ENCODE measurements at places on chromosomes 3 and 15.

DNA sequence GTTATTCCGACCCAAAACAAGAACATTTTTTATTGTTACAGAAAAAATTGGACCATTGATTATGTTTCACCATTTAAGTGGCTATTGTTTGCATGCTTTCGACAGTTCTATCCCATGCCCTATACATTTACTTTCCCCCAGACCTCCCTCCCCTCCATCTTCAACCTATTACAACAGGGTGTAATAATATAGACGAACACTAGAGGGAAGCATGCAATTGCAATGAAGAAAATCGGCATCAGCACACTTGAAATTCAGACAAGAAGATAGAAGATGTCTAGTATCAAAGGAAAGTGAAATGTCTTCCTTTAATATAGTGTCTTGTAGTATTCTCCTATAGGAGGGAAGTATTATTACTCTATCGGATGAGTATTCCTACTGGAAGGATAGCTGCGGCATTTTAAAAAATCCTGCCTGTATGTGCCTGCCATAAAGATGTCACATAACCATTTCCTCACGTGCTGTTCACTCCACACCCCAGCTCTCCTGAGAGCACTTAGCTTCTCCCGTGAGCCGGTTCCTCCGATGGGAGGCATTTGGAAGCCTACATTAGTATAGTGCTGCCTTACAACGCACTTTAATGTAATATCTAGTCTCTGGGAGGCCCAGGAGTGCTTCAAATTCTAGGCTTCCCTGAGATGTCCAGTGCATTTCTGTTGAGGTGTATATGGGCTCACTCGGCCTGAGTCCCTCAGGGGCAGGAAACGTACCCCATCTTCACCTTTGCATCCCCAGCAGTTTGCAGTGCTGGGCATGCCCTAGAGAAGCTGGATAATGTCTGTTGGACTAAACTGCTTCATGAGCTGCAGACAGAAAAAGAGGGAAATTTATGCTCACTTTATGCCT is 17.8 kb upstream of the ERICH6 start:
- peak; percentile 57 for DNase-seq

GRCh38 chr3:35932995-35933394 is 293.7 kb downstream of the ARPP21 start:
- DNase-seq = peak; percentile 89

DNA sequence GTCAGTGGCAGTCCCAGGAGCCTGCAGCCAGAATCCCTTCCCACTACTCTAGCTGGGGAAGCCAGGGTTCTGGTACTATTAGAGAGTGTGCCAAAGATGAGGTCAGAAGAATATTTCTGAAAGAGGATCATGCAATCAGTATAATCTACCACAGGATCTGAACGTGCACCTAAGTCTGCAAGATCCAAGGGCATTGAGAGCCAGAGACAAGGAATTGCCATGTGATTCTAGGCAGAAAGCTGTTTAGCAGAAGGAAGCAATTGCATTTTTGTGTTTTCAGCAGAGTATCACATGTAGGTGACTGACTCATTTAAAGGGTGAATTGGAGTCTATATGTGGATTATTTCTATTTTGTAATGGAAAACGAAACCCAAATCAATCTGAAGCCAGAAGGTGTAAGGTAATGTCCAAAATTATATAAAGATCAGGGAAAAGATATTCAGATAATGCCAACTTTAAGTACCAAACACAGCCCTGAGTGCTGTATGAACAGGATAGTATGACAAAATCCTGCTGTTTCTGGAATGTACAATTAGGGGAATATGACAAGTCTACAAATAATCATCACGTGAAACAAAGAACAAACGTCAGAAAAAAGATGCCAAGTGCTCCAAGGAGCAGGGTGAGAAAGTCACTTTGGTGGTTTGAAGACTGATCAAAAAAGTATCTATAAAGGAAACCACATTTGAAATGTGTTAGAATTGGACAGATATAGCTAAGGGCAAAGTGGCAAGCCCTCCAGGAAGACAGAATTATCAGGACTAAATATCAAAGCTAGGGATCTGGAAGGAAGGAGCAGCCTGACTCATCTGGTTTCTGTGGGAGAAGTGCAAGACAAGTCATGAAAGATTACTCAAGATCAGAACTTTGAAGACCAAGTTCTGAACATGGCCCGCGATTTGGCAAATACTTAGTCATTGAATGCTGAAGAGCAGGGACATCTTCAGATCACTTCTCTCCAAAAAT is 1036.6 kb downstream of the NTRK3 start:
- DNase-seq = no peak

DNA sequence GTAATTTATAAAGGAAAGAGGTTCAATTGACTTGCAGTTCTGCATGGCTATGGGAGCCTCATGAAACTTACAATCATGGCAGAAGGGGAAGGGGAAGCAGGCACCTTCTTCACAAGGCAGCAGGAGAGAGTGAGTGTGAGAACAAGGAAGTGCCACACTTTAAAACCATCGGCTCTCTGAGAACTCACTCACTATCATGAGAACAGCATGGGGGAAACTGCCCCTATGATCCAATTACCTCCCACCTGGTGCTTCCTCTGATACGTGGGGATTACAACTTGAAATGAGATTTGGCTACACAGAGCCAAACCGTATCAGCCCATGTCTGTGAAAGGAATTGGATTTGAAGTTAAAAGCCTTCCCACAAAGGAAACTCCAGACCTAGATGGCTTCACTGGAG is 39.1 kb downstream of the TKT start:
- DNase-seq = no peak

DNA sequence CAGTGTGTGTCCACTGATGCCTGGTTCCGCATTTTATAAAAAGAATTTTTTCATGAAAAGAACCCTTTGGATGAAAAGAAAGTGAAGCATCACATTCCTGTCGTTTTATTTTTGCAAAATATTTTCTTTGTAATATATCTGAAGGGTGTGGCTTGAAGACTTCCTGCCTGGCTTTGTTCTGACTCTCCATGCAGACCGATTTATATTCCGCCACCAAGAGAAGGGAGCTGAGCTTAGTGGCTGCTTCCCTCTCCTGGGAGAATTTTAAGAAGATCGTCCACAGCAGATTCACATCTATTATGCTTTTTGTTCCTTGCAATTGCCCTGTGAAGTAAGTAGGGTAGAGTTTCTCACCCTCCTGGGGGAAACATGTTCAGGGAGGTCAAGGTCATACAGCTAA is 45.2 kb upstream of the UMPS start:
- no peak for DNase-seq

GRCh38 chr3:129650256-129650872 is 43.9 kb upstream of the PLXND1 start:
- peak; percentile 78 for DNase-seq

- no peak for DNase-seq
Observed at GRCh38 chr3:102174312-102174712, 260.5 kb upstream of the ZPLD1 start.

DNA sequence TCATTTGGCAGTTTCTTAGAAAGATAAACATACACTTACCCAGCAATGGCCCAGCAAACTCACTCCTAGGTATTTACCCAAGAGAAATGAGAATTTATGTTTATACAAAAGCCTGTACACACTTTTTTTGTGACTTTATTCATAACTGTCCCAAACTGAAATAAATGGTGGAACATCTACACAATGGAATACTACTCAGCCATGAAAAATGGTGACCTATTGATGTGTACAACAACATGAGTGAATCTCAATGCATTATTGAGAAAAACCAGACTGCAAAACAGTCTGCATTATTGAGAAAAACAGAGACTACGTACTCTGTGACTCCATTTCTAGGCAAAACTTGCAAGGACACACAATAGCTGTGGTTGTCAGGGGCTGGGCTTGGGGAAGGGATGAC is 37.2 kb downstream of the SNRK start:
- DNase-seq = no peak

GRCh38 chr3:119826711-119827608 is 45.1 kb downstream of the NR1I2 start:
- no peak for DNase-seq

- DNase-seq = no peak
Observed at GRCh38 chr3:197007953-197008352, 21.7 kb downstream of the MELTF start.

DNA sequence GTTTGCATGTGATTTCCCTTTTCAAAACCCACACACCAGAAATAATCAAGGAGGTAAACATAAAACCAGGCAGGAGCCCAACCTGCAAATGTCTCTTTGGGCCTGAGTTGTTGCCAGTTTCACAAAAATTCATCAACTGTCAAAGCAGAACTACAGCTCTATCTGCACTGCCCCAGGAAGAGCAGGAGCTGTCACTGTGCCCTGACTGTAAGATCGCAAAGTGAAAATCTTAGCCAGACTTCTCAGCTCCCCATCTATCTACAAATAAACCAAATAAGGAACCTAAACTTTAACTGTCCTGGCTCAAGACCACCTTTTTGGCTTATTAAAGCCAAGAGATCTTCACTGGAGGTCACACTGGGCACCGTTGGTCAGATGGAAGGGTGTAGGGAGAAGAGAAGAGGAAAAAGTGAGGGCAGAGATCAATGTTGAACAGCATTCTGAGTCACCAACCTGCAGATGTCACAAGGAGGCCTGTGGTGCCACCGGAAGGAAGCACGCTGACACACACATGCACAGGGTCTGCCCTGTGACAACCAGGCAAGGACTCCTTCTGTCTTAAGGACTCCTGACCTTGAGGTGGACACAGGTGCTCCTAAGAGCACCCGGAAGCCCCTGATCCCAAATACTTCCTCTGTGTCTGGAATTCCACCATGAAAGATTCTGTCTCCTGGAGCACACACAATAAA is 58.7 kb downstream of the RPN1 start:
- no peak for DNase-seq

GRCh38 chr3:115624901-115625300 is 1.6 kb downstream of the GAP43 start:
- DNase-seq = no peak

DNA sequence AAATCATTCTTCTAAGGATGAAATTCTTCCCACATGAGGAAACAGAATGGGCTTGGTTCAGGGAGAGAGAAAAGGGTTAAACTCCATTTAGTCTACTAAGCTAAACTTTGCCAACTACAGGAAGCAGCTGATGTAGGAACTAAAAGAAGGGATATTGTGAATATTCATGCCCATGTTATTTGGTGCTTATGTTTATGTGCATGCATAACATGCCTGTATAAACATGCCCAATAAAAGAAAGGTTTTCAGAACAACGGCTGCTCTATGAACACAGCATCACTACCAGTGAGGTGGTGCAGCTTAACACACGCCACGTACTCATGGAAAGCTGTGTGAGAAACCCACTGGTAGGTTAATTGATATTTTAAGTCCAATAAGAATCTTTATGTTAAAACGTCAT is 59.4 kb upstream of the VGLL4 start:
- DNase-seq = no peak

GRCh38 chr15:82040862-82041261 is 5.0 kb downstream of the MEX3B start:
- no peak for DNase-seq

- no peak for DNase-seq
Observed at GRCh38 chr3:19093084-19093483, 55.2 kb upstream of the KCNH8 start.

- peak; percentile 78 for DNase-seq
Observed at GRCh38 chr3:123379041-123379830, 69.7 kb downstream of the ADCY5 start.

- no peak for DNase-seq
Observed at GRCh38 chr3:17806201-17806600, 63.8 kb upstream of the TBC1D5 start.

DNA sequence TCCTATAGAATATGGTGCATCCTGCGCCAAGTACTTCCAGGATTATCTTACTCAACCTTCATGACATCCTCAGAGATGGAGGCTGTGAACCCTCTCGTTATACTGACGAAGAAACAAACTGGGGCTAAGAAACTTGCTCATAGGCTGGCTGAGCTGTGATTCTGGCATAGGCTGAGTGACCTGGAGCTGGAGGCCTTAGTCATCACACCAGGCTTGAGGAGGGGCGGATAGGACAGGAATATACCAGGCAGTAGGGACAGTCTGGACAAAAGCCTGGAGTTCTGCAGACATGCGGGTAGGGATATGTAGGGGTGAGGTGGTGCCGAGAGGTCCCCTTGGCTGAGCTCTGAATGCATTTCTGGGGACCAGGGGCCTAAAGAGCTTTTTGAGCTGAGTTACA is 18.1 kb downstream of the HEMK1 start:
- no peak for DNase-seq

DNA sequence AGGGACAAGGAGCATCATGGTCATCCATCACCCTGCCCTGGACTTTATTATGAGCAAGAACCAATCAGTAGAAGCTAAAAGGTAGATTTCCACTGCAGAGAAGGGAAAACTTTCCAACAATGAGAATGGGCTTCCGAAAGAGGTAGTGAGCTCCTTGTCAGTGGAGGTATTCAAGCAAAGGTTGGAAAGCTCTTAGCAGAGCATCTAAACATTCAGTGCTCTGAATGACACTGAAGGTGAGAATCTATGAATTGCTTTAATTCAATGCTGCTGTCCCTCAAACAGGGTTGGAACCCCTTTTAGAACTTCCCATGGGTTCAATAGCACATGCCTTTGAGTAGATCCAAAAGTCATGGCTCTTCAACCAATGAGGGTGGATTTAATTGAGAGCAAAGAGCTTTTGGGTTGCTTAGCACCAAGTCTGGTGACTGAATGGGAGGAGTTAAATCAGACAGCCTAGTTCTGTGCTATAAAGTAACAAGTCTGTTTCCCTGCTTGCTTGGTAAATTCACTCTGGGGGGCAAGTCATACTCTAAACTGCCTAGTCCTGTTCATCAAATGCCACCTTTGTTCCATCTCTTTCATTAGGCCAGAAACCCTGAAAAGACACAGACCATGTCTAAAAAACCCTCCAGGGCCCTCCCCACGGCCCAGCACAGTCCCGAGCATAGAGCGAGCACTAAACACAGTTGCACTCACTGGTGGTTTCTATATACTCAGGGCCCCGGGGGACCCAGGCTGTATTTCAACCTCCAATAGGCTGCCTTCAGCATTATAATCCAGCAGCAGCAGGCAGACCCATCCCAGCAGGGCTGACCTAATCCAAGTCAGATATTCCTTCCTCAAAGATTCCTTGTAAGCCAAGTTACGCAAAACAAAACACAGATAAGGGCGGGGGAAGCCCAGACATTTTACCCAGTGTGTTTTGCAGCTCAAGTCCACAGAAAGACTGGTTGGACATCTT is 161.2 kb downstream of the MEGF11 start:
- no peak for DNase-seq

DNA sequence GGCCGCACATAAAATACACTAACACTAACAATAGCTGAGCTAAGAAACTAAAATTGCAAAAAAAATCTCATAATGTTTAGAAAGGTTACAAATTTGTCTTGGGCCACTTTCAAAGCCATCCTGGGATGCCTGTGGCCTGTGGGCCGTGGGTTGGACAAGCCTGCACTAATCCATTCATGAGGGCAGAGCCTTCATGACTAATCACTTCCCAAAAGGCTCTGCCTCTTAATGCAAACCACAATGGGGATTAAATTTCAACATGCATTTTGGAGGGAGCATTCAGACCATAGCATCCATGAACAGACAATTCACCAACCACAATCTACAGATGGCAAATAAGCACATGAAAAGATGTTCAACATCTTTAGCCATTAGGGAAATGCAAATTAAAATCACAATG is 128.2 kb downstream of the SUCLG2 start:
- DNase-seq = no peak

GRCh38 chr15:69323893-69324430 is 25.2 kb downstream of the PAQR5 start:
- DNase-seq = no peak

Measured in putamen (tissue), 1 donor.